Fibroblast of villous mesenchyme (primary cell): ENCODE measurements at places on chromosomes 13 and 19. TPM values are rescaled to one million over a fixed set of nuclear protein-coding genes. Genes with fewer than 3 reads are reported as not detected.
A peak's percentile ranks its signal among the peaks of the same experiment; 100 is the strongest.

GRCh38 chr19:21434516-21434915 lies 37.6 kb downstream of the ZNF493 start:
- no peak for DNase-seq

GRCh38 chr19:18220632-18221275 lies 5.5 kb downstream of the PDE4C start:
- no peak for DNase-seq

GRCh38 chr19:27777726-27778125 lies 1435.2 kb downstream of the UQCRFS1 start:
- DNase-seq, result no peak

DNA sequence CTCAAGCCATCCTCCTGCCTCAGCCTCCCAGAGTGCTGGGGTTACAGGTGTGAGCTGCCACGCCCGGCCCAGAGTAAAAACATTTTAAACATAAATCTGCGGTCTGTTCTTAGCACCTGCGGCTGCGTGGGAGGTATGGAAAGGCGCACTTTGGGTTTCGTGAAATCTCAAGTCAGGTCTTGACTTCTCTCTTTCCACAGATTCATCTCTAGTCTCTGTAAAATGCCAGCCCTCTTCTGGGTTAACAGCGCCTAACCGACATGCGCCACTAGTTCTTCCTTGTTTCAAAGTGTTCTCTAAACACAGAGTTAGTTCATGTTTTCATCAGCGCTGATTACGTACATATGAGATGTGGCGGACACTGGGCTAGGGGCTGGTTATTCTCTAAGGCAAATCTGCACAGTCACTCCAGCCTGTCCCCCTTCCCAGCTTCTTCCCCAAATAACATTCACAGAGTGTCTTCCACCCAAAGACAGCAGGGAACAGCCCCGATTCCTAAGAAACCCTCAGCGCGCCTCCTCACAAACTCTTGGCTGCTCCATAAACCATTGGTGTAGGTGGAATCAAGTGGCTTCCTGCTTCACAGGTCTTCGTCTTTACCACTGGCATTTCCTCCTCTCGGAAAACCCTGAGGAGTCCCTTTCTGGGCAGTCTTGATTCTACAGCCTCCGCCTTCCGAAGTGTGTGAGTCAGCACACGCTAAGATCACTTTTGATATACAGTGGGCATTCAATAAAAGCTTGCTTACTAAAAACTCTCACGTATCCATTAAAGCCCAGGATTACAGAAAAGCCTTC lies 1.4 kb downstream of the PARP4 start:
- DNase-seq, result peak; percentile 91

DNA sequence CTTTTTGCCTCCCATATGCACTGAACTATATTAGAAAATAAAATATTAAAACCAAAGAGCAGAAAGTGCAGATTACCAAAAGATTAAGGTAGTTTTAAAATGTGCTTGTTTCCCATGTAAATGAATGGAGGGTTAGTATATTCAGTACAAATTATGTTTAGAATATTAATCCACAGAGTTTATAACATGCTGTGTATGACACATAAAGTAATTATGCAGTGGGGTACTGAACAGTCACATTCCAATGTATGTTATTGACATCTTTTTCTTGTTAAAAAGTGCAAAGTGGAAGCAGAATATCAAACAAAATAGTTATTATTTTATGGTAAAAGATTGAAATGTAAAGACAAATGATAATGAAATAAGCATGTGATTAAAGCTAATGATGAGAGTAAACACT lies 79.3 kb downstream of the GPC6 start:
- DNase-seq, result no peak

GRCh38 chr13:39311619-39312018 lies 273.4 kb downstream of the NHLRC3 start:
- DNase-seq, result no peak

GRCh38 chr19:16449330-16449961 lies 22.3 kb downstream of the EPS15L1 start:
- no peak for DNase-seq

DNA sequence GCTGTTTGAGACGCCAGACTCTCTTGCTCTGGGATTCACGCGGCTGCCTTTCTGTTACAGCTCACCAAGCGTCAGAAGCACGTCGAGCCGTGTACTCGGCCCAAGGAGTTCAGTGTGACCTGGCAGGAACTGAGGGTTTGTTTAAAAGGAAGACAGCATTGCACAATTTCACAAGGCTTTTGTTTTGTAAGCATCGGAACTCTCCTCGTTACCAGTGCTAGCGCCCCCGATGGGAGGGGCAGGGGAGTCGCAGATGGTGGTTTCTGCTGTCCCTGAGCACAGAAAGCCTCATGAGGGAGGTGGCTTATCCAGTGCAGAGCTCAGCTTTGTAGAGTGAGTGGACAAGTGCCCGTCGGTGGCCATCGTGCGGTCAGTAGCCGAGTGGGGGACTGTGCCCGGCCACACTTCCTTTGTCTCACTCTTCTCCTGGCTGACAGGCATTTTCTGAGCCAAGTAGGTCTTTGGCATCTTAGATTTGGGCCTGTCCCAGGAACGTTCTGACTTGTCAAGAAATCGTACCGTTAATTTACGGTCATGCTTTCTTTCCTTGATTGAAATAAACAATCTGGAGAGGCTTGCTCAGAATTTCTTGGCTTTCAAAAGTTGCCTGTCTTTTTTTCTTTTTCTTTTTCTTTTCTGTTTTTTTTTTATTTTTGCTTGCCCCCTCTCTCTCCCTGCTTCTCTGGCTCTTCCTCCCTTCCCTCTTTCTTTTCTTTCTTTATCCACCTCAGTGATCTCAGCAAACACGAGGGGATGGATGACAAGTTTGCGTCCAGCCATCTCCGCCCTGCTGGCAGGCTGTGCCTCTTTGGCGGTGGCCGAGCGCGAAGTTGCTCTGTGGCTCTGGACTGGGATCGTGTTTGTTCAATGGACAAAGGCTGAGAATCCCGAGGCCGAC lies 7.7 kb downstream of the KDM4B start:
- DNase-seq, result peak; percentile 99

- no peak for DNase-seq
Measured at GRCh38 chr13:22073718-22074117, 402.8 kb downstream of the FGF9 start.

- no peak for DNase-seq
Measured at GRCh38 chr13:24668955-24669582, 11.1 kb upstream of the ATP12A start.

DNA sequence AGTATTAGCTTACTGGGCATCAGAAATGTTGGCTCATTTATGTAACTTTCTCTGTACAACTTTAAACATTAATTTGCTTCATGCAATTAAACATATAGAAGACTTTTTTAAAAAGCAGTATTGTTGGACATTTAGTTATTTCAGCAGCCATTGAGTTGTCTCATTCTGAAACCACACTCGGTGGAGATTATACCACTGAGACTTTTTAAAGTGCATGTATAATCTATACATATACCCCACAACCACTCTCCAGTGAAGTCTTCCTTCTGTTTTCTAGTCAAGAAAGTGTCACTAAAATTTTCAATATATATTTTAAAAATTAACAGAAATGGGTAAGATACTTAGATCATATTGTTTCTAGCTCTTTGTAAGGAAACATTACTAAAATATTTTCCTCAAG lies 15.5 kb downstream of the SETDB2 start:
- DNase-seq, result no peak

DNA sequence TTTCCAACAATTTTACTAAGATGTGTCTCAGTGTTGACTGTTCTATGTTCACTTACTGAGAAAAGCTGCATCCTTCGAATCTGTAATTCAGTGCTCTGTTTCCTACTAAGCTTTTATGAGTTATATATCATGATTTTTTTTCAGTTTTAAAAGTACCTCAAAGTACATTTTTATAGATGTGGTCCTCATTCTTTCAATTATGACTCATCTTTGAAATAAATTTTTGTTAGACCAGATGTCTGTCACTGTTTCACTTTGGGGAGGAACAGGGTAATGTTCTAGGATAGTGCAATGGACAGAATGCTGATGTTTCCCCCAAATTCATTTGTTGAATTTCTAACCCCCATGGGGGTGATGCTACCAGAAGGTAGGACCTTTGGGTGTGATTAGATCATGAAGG lies 74.8 kb downstream of the NALCN start:
- peak; percentile 12 for DNase-seq

- no peak for DNase-seq
Measured at GRCh38 chr19:10069046-10069445, 17.1 kb upstream of the SHFL start.

DNA sequence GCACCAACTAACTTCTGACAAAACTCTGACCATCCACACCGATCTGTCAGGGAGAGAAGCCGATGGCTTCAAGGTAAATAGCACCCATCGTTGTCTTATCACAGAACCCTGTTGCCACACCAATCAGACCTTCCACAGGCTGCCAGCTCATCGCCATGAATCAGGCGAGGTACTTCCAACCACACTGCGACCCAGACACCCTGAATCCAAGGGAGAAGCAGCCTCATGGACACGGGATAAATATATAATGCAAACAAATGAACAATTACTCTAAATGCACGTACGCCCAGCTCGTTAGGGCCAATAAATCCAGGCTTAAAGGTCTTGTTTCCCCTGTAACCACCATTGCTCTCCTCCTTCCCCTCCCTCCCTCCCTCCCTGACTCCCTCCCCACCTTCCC lies 20.8 kb downstream of the RANBP3 start:
- DNase-seq, result no peak

GRCh38 chr13:86562866-86563265 lies 763.6 kb upstream of the SLITRK6 start:
- no peak for DNase-seq

GRCh38 chr19:29636553-29637360 lies 28.5 kb upstream of the PLEKHF1 start:
- peak; percentile 40 for DNase-seq

GRCh38 chr13:101977475-101977874 lies 424.4 kb downstream of the FGF14 start:
- DNase-seq, result no peak

DNA sequence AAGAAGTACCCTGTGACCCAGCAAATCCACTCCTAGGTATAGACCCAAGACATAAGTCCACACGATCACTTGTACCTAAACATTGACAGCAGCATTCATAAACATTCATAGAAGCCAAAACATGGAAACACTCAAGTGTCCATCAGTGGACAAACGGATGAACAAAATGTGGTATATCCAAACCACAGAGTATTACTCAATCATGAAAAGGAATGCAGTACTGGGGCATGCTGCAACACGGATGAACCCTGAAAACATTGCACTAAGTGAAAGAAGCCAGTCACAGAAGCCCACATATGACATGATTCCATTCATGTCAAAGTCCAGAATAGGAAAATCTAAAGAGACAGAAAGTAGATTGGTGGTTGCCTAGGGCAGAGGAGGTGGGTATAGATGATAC lies 22.8 kb upstream of the CCNE1 start:
- DNase-seq, result no peak

GRCh38 chr19:14558370-14559066 lies 13.3 kb downstream of the NDUFB7 start:
- DNase-seq, result no peak

DNA sequence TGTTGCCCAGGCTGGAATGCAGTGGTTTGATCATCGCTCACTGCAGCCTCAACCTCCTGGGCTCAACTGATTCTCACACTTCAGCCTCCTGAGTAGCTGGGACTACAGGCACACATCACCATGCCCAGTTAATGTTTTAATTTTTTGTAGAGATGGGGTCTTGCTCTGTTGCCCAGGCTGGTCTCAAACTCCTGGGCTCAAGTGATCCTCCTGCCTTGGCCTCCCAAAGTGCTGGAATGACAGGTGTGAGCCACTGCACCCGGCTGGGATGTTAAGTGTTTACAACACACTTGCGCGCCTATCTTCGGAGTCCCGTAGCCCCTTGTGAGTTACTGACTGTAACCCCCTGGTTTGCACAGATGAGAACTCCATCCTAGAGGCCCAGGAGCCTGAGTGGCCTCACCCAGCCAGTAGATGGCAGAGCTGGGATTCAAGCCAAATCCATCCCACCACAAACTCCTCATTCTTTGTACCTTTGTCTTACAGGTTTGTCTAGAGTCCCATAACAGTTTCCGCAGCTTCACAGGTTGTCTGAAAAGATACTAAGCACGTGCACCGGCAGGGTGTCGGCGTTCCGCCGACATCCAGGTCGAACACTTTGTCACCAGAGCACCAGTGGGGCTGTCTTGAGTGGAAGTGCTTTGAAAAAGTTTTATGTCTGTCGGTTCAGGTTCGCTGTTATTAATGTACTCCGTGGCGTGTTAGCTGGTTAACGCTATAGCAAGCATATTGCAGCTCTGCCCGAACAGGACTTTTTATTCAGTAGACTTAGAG lies 14.7 kb downstream of the MAG start:
- DNase-seq, result no peak

DNA sequence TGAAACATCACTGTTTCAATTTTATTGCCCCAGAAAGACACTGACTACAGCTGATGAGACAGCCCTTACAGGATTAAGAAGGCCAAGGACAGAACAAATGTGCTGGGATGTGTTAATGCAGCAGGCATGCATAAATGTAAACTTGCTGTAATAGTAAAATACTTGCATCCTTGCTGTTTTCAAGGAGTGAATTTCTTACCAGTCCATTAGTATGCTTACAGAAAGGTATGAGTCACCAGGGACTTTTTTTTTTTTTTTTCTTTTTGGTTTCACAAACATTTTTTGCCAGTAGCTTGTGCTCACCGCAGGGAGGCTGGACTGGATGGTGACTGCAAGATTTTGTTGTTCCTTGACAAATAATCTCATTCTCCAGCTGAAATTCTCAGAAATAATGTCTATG lies 55.1 kb downstream of the GPR180 start:
- DNase-seq, result peak; percentile 97

GRCh38 chr13:75867379-75868117 lies 231.4 kb downstream of the LMO7 start:
- no peak for DNase-seq

DNA sequence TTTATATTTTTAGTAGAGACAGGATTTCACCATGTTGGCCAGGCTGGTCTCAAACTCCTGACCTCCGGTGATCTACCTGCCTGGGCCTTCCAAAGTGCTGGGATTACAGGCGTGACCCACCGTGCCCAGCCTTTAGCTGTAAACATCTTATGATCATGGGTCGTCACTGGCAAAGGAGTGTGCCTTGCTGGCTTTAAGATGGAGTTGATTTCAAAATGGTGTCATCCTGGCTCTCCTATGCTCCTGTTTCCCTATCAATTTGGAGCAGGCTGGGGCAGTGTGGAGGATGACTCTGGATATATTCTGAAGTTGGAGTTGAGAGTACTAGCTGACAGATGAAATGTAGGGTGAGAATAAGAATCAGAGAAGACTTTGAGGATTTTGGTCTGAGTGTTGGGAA lies 18.4 kb upstream of the ATP8A2 start:
- no peak for DNase-seq

GRCh38 chr19:29264897-29265296 lies 51.9 kb upstream of the UQCRFS1 start:
- DNase-seq, result no peak

The AKAP11 gene
- total RNA-seq, result 24.8 and 32.0 TPM in 2 replicates

The FFAR2 gene
- not detected in 2 replicates for total RNA-seq

The C3 gene
- 1.6 and 76.0 TPM in 2 replicates for total RNA-seq

The ADGRE3 gene
- not detected in 2 replicates for total RNA-seq

The CGB3 gene
- not detected in 2 replicates for total RNA-seq

The UBE2L5 gene
- not detected in 2 replicates for total RNA-seq

The MEF2B gene
- total RNA-seq, result 0.32 TPM in 1 of 2 replicates, not detected in the other

The VSTM1 gene
- 0.43 TPM in 1 of 2 replicates, not detected in the other for total RNA-seq

The FPR1 gene
- not detected in 2 replicates for total RNA-seq

The ACER1 gene
- not detected in 2 replicates for total RNA-seq

The CYP2A6 gene
- not detected in 2 replicates for total RNA-seq

The CEACAM4 gene
- total RNA-seq, result not detected in 2 replicates

The ZNF726 gene
- 4.3 and 4.5 TPM in 2 replicates for total RNA-seq

The CGB8 gene
- total RNA-seq, result not detected in 2 replicates

The ZNF43 gene
- 6.4 and 9.1 TPM in 2 replicates for total RNA-seq

The CEACAM5 gene
- not detected in 2 replicates for total RNA-seq

The NCCRP1 gene
- total RNA-seq, result not detected in 2 replicates

The ZNF610 gene
- 0.97 and 2.2 TPM in 2 replicates for total RNA-seq

The CCDC97 gene
- 9.7 and 11.2 TPM in 2 replicates for total RNA-seq

The CGB5 gene
- total RNA-seq, result 0.32 TPM in 1 of 2 replicates, not detected in the other

The BIVM gene
- 31.2 and 62.2 TPM in 2 replicates for total RNA-seq
